ENCODE measurements at places on chromosomes 16 and 17.

DNA sequence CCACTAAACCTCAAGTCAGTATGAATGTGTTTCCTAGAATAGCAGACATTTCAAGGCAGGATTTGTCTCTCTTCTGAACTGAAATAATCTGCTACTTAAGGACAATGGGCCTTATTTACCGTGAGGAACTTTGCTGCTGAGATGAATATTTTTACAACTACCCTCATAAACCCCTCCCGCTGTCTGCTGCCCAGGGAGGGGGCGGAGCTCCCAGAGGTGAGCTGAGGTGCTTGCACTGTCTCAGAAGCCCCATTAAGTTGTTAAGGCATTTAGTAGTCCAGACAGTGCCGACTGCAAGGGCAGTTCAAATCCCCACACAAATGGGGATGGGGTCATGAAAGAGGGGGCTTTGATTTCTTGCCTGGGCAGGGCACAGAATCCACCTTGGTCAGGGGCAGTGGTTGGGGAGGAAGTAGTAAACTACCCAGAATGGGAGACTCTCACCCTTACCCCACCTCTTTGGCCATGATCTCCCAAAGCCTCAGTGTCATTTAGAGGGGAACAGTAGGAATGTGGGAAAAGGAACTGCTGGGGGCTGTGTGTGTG, 19.2 kb downstream of the HNF1B start:
- DNase-seq = no peak

GRCh38 chr17:40107522-40108174, 7.3 kb upstream of the NR1D1 start:
- no peak for DNase-seq

GRCh38 chr16:52729731-52730130, 182.8 kb upstream of the TOX3 start:
- no peak for DNase-seq

DNA sequence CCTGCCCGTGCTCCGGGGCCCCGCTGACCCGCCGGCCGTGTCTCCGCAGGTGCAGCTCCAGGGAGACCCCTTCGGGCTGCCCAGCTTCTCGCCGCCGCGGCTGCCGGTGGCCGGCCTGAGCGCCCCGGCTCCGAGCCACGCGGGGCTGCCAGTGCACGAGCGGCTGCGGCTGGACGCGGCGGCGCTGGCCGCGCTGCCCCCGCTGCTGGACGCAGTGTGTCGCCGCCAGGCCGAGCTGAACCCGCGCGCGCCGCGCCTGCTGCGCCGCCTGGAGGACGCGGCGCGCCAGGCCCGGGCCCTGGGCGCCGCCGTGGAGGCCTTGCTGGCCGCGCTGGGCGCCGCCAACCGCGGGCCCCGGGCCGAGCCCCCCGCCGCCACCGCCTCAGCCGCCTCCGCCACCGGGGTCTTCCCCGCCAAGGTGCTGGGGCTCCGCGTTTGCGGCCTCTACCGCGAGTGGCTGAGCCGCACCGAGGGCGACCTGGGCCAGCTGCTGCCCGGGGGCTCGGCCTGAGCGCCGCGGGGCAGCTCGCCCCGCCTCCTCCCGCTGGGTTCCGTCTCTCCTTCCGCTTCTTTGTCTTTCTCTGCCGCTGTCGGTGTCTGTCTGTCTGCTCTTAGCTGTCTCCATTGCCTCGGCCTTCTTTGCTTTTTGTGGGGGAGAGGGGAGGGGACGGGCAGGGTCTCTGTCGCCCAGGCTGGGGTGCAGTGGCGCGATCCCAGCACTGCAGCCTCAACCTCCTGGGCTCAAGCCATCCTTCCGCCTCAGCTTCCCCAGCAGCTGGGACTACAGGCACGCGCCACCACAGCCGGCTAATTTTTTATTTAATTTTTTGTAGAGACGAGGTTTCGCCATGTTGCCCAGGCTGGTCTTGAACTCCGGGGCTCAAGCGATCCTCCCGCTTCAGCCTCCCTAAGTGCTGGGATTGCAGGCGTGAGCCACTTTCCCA, 5.9 kb downstream of the CTF1 start:
- DNase-seq = no peak

DNA sequence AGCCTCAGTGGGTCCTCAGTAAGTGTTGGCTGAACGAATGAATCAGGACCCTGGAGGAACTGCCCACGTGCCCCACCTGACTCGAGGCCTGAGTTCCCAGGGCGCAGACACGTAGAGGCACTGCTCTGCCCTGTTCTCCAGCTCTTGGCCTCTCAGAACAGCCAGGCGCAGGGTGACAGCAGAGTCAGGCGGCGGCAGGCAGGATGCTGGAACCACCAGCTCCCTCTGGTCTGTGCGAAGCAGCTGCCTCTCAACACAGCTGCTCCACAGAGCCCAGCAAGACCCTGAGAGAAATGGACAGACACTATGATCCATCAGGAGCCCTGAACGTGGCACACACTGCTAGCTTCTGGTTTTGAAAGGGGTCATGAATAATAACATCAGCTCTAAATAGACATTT, 53.1 kb upstream of the BCO1 start:
- DNase-seq = no peak

GRCh38 chr17:28734712-28735241, 6.2 kb downstream of the NEK8 start:
- DNase-seq = no peak

DNA sequence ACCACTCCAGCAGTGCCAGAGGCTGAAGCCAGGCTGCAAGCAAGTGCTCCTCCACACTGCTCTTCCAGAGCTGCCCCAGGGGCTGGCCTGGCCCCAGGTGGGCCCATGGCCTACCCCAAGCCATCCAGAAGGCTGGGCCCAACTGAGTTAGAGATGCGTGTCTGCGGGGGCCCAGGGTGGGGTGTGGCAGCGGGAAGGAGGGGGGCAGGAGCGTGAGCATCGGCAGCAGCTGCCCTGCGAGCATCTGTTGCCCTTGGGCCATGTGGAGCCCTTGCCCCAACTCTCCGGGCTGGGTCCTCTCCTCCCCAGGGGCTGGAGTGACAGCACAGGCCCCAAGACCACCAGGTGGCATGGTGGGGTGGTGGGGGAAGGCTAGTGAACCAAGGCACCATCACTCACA, 7.3 kb upstream of the SREBF1 start:
- no peak for DNase-seq

Data from NCI-H1694 treated with DMSO at 0.1 percent for 48 hours (cell line).